ENCODE measurements at places on chromosomes 2 and 18.

DNA sequence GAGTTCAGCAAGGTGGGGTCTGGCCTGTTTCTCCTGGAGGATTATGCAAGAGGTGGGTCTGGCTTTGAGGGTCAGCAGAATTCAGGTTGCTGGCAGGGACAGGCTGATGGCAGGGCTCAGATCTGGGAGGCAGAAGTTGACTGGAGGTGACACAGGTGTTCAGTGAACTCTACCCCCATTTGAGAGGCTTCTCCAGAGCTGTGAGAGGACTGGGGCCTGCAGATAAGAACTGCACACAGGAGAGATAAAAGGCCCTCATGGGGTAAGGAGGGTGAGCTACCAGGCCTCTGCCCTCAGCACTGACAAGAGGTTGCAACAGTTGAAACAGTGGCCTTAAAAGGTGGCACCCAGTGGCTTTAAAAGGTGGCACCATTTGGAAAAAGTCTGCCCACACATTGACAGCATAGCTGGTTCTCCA lies 13.1 kb downstream of the MOCOS start:
- no peak for DNase-seq

- no peak for DNase-seq
Measured at GRCh38 chr2:200765139-200765951, 46.4 kb upstream of the BZW1 start.

GRCh38 chr2:71686781-71687180 lies 233.4 kb downstream of the DYSF start:
- DNase-seq, result no peak

- no peak for DNase-seq
Measured at GRCh38 chr18:3631887-3632286, 181.9 kb downstream of the TGIF1 start.

DNA sequence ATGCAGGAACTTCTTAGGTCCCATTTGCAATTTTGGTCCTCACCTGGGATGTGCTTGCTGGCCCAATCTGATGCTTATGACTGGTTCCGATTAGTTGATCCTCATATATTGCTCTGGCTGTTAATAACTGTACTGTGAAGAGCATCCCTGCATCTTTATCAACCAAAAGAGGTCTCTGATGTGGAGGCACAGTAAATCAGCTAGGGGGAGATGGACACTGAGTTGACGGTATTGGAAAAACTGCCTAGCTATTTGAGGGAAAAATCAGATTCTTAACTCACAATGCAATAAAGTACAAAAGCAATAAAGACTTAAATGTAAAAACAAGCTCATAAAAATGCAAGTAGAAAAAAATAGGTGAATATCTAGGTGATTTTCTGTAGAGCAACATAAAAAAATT lies 188.0 kb upstream of the TCF4 start:
- DNase-seq, result no peak

- DNase-seq, result peak; percentile 74
Measured at GRCh38 chr2:120661551-120661950, 74.1 kb upstream of the GLI2 start.

DNA sequence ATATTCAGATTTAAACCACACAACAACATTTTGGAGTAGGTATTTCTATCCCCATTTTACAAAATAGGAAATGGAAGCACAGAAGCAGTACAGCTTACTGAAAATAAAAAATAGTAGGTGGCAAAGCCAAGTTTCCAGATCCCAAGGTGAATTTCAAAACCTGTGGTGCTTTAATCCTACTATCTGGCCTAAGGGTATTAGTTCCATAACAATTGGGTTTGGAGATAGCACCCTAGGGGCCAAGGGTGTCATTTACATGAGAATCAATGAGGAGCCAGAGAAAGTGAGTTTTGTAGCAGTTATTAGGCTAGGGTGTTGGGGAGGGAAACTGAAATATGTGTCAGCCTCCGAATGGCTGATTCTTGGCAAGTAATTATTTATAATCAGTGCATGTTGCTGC lies 24.9 kb downstream of the OSBPL6 start:
- DNase-seq, result no peak

DNA sequence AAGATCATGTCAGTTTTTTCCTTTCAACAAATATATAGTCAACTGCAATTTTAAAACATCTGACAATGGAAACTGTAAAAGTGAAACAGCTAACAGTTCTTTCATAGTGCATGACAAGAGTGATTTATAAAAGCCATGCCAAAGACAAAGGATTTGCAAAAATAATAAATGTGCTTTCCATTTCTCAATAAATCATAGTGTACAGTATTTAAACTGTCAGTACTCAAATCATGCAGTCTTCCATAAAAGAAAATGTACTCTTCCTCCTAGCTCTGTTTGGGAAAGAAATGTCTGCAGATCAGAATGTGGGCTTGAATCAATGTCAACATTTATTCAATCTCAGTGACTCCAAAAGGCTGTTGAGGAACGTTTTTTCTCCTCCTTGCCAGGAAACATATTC lies 131.7 kb upstream of the PDE1A start:
- DNase-seq, result no peak

GRCh38 chr2:132783883-132784282 lies 113.9 kb upstream of the LYPD1 start:
- no peak for DNase-seq

GRCh38 chr2:122384768-122385333 lies 629.4 kb downstream of the TSN start:
- DNase-seq, result no peak

GRCh38 chr2:157056200-157056676 lies 201.3 kb upstream of the GALNT5 start:
- no peak for DNase-seq

DNA sequence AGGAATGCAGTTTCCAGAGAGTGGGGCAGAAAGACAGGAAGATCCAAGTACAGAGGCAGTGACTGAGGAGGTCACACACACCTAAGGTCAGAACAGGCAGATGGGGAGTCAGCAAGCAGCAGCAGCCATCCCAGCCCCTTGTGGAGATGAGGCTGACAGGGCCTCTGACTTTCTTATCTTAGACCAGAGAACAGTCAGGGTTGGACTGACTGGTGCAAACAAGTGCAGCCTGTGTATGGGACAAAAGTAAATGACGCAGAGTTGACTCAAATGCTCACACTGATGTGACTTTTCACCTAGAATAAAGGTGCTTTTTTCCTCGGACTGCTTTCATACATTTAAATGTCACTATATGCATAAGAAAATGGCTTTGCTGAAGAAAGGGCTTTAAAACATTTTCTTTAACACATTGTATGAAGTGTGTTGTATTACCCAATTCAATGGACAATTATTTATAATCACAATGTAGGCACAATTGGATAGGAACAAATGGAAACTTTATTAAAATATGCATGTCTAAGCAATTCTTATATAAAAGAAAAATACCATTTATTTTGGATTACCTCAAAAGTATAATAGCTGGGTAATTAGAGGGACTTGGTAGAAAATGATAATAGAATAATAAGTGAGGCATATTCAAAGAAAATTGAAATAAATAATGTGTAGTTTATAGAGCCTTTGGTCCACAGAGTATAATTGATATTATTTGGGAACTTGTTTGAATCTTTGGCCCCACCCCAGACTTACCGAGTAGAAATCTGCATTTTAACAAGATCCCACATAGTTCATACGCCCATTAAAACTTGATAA lies 1321.5 kb upstream of the CELF4 start:
- no peak for DNase-seq

DNA sequence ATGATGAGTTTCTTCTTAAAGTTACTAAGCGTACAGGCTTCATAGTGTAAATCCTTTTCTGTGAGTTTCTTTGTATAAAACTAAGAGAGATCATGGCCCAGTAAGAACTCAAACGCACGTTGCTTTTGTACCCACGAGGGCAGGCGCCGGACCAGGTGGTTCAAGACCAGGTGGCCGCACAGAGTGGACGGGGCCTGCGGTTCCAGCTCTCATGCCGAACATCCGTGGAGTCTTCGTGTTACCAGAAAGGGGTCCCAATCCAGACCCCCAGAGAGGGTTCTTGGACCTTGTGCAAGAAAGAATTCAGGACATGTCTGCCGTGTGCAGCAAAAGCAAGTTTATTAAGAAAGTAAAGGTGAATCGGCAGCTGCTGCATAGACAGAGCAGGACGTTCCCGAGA lies 53.0 kb downstream of the KCNG2 start:
- DNase-seq, result peak; percentile 29

DNA sequence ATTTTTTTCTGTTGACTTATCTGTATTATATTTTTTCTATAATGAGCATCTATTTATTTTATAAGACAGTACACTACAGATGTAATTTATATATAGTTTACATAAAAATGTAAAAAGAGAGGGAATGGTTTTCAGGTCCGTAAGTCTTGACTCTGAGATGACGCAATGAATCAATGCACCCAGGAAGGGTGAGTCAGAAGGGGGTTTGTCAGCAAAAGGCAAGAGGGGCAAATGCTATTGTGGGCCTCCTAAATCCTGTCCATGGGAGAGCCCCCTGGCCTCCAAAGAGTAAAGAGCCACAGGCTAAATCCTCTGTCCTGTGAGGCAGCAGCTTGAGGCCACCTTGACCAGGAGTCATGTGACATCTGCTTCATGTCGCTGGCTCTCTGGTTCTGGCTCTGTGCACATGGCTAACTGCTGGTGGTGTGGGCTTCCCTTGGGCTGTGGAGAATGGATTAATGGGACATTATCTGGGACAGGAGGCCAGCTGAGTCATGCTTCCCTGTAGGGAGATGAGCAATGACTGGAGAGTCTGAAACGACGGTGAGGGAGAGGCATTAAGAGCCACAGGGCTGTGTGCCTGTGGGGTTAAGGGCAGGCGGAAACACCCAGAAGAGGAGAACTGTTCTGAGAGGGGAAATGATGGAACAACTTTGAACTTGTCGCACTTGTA lies 22.8 kb upstream of the ASB18 start:
- no peak for DNase-seq

GRCh38 chr18:79940126-79940813 lies 11.2 kb downstream of the SLC66A2 start:
- DNase-seq, result no peak

DNA sequence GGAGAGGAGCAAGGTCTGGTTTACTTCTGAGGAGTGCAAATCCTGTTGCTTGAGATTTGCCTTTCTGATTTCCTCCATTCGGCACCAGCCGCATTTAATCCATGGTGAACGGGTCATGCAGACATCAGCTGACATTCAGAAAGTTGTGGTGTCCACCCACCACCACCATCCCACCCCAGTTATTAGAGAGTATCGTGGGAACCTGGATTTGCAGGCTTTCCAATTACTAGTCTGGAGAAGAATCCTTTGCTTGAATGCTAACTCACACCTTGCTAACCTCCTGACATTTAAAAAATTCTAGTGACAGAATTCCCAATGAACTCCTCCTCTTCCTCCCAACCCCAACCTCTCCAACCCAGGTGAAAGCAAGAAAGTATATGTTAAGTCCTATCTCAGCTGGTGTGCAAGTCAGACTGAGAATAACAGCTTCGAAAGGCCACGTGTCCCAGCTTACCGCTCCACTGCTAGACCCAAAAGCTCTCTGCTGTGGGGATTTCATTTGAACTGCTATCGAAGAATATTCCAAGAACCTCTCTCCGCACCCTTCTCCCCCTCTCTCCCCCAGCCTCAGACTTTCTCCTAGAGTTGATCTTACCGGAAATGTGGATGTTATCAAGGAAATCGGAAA lies 17.7 kb downstream of the BCL11A start:
- no peak for DNase-seq

GRCh38 chr2:109374548-109375130 lies 239.1 kb downstream of the SEPTIN10 start:
- DNase-seq, result peak; percentile 33

DNA sequence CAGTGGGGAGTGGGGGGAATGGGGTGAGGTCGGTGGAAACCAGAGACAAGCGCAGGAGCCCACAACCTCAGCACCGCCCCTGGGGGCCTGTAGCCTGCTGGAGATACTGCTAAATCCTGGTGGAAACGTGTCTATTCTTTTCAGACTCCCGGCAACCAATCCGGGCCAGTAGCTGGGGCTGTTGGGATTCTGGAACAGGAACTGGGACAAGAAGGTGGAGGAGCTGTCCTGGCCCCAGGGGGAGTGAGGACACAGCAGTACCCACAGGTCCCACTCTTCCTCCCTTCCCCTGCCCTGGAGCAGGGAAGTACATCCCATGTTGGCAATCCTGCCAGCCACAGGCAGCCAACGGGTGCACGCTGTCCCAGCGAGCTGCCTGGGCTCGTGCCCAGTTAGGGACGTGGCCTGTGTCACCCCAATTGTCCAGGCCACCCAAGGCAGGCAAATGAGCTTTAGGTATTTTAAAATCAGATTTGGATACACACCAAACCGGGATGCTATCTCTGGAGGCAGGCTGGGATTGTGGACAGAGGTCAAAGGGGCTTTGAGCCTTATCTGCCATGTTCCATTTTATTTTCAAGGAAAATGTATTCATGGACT lies 51.8 kb downstream of the HS1BP3 start:
- DNase-seq, result no peak

GRCh38 chr2:161067846-161068350 lies 92.3 kb upstream of the TANK start:
- DNase-seq, result no peak
